ENCODE measurements at places on chromosomes 11 and 22. TPM values are rescaled to one million over a fixed set of nuclear protein-coding genes. Genes with fewer than 3 reads are reported as not detected.

- no peaks in the 10 kb centered on the region for H3K27me3 ChIP-seq
- H3K36me3 ChIP-seq = no peaks in the 10 kb centered on the region
- H3K4me3 ChIP-seq = no peak overlapping the region
- peak; percentile 40 for DNase-seq
- no peaks in the 10 kb centered on the region for H3K4me1 ChIP-seq
Measured at GRCh38 chr22:47221840-47222615, 459.6 kb downstream of the TBC1D22A start.

The DCHS1 gene
- total RNA-seq = 9.3 TPM

DNA sequence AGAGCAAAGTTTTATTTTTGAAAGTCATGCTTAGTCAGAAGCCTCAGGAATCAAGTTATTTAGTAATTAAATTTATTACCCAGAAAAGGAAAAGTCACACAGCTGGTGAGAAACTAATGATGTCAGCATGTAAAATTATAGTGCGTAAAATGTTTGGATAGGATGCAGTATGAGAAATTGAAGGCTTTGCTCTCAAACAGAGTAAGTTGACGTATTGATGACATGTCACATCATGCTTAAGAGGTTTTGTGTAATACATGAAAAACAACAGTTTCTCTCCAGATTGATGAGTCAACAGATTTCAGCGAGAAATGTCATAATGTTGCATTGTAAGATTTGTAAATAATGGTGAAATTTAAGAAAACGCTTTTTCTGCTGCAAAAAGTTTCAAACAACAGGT, 769.8 kb downstream of the METTL15 start:
- H3K27me3 ChIP-seq = no peaks in the 10 kb centered on the region
- H3K4me1 ChIP-seq = no peaks in the 10 kb centered on the region
- no peak for DNase-seq
- no peak overlapping the region for H3K4me3 ChIP-seq

DNA sequence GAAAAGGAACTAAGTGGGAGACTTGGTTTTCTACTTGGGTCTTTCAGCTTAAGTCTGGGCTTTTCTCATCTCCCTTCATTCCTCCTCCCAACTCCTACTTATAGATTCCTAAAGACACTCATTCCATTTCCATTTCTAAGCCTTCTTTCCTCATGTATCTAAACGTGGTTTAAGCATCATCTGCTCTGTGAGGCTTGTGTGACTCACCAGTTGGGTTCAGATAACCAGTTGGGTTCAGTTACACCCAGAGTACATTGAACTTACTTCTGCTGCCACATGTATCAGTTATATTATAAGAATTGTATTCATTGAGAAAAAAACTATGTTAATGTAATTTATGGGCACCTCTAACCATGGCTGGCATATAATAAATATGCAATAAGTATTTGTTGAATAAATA, 831.2 kb upstream of the CCDC90B start:
- no peaks in the 10 kb centered on the region for H3K36me3 ChIP-seq
- H3K4me1 ChIP-seq = no peaks in the 10 kb centered on the region
- no peak overlapping the region for H3K27ac ChIP-seq
- H3K4me3 ChIP-seq = no peak overlapping the region

GRCh38 chr11:77303328-77303727, 1.8 kb upstream of the GDPD4 start:
- H3K4me3 ChIP-seq = no peak overlapping the region
- no peak for DNase-seq
- no peak overlapping the region for H3K27ac ChIP-seq
- no peaks in the 10 kb centered on the region for H3K4me1 ChIP-seq
- no peaks in the 10 kb centered on the region for H3K27me3 ChIP-seq
- no peaks in the 10 kb centered on the region for H3K36me3 ChIP-seq

GRCh38 chr11:116234989-116235568, 537.7 kb downstream of the BUD13 start:
- no peaks in the 10 kb centered on the region for H3K36me3 ChIP-seq
- H3K27ac ChIP-seq = no peak overlapping the region
- DNase-seq = no peak
- no peaks in the 10 kb centered on the region for H3K4me1 ChIP-seq
- H3K27me3 ChIP-seq = no peaks in the 10 kb centered on the region

The EPS8L2 gene
- 7.5 TPM for total RNA-seq

GRCh38 chr22:29195964-29196666, 9.6 kb upstream of the EMID1 start:
- H3K36me3 ChIP-seq = no peaks in the 10 kb centered on the region
- no peak overlapping the region for H3K4me3 ChIP-seq
- DNase-seq = no peak
- H3K4me1 ChIP-seq = no peaks in the 10 kb centered on the region
- H3K27ac ChIP-seq = no peak overlapping the region
